Activated CD4-positive, alpha-beta T cell treated with anti-CD3 and anti-CD28 coated beads for 36 hours (primary cell): ENCODE measurements at places on chromosomes 5 and 9. TPM values are rescaled to one million over a fixed set of nuclear protein-coding genes. Genes with fewer than 3 reads are reported as not detected.

Gene JADE2
- total RNA-seq, result 58.1 TPM

Gene NOXA1
- total RNA-seq, result 0.97 TPM

Gene GRIN1
- total RNA-seq, result not detected

Gene PCDHB10
- not detected for total RNA-seq

DNA sequence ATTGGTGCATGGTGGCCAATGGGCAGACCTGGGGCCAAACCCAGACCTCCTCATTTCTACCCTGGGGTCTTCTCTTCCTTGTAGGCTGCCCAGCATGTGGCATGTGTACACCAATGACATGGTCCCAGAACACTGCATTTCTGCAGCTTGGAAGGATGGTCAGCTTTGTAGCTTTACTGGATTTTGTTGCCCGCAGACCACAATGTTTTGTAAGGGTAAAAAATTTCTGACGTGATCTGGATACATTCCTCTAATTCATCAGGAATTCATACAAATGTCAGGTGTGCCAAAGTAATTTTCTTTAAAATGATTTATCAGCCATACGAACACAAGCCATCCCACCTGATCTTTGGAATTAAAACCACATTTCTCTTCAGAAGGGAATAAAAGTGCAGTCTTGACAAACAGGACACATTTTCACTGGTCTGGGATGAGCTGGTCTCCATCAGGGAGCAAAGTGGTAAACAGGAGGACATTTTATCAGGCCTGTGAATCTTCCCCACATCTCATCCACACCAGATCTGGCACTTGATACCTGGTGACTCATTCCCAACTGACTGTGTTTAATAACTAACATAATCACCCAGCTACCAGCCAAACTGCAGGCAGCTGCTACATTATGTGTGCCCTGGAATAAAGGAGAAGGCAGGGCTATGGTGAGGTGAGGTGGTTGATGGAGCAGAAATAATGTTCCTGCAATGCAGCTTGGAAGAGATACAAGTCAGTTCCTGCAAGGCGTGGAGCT lies 103.9 kb downstream of the SPOCK1 start:
- H3K4me3 ChIP-seq, result no peak overlapping the region
- no peak for DNase-seq
- H3K27ac ChIP-seq, result no peak overlapping the region
